ENCODE measurements at places on chromosomes 12 and 14.

- peaks cover 3% of the 10 kb centered on the region for H3K27me3 ChIP-seq
- no peak within 1 kb of the TSS for H3K27ac ChIP-seq
Observed at GRCh38 chr12:99984271-99985128, at the start of gene ANKS1B. Gene ANKS1B (minus strand): TSS chr12:99984936. CDS start chr12:99984237, 699 bp downstream.

- H3K27me3 ChIP-seq, result peaks cover 7% of the 10 kb centered on the region
- DNase-seq, result peak; percentile 11
- peaks cover 31% of the 10 kb centered on the region for H3K4me1 ChIP-seq
- peak overlapping the region; percentile 91 for H3K27ac ChIP-seq
Observed at GRCh38 chr14:32078023-32078857, 1.1 kb downstream of the ARHGAP5 start.

DNA sequence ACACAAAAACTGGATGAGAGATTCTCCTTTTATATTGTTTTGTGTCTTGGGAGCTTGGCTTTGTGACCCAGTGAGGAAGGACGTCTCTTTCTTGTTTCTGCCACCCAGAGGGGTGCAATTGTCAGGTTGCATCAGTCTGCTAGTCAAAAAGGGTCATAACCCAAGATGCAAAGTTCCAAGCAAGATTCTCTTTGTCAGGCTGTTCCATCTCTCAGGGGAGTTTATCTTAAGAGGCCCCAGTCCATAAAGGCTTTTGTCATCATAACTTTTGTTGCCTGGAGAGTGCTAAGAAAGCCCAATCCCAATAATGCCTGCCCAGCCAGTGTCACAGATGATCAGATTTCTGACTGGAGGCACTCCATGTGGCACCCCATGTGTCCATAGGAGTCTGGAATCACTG lies 444.9 kb downstream of the TRHDE start:
- peaks cover 4% of the 10 kb centered on the region for H3K27me3 ChIP-seq
- no peak overlapping the region for H3K4me3 ChIP-seq
- H3K4me1 ChIP-seq, result peaks cover 22% of the 10 kb centered on the region
- no peak overlapping the region for H3K27ac ChIP-seq
- no peak for DNase-seq

DNA sequence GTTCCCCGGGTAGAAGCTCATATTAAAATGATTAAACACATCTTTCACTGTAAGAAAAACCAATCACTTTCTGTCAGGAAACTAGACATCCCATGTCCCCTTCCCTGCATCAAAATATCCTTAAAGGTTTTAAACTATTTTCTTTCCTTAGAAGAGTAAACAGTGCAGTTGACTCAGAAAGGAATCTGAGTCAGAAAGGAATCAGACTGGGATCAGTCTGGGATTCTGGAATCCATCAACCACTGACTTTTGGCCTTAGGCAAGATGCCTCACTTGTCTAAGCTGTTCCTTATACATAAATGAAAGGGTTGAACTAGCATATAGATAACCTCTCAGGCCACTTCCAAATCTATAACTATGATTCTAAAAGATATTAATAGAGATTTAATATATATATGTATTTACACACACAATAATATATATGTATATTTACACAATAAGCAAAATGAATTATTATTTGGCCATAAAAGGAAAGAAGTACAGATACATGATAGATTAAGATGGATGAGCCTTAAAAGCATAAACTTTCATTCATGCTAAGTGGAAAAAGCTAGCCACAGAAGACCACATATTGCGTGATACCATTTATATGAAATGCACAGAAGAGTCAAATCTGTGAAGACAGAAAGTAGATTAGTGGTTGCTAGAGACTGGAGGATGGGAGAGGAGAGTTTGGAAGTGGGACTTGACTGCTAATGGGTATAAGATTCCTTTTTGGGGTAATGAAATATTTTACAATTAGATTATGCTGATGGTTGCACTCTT lies 114.4 kb downstream of the SLC38A1 start:
- H3K4me1 ChIP-seq, result peaks cover 21% of the 10 kb centered on the region
- DNase-seq, result no peak
- H3K4me3 ChIP-seq, result no peak overlapping the region
- no peaks in the 10 kb centered on the region for H3K27me3 ChIP-seq

DNA sequence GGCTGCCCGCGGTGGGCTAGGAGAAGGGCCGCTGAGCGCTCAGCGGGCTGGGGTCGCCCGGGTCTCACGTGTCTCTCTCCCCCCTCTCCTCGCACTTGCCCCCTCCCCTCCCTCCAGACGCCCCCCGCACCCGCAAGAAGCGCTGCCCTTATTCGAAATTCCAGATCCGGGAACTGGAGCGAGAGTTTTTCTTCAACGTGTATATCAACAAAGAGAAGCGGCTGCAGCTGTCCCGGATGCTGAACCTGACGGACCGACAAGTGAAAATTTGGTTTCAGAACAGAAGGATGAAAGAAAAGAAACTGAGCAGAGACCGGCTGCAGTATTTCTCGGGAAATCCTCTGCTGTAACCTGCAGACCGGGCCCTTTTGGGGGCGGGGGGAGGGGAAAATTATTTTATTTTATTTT lies 314 bp upstream of the HOTAIR start:
- no peak overlapping the region for H3K4me3 ChIP-seq
- DNase-seq, result no peak
- no peak overlapping the region for H3K27ac ChIP-seq
- peaks cover 42% of the 10 kb centered on the region for H3K27me3 ChIP-seq

DNA sequence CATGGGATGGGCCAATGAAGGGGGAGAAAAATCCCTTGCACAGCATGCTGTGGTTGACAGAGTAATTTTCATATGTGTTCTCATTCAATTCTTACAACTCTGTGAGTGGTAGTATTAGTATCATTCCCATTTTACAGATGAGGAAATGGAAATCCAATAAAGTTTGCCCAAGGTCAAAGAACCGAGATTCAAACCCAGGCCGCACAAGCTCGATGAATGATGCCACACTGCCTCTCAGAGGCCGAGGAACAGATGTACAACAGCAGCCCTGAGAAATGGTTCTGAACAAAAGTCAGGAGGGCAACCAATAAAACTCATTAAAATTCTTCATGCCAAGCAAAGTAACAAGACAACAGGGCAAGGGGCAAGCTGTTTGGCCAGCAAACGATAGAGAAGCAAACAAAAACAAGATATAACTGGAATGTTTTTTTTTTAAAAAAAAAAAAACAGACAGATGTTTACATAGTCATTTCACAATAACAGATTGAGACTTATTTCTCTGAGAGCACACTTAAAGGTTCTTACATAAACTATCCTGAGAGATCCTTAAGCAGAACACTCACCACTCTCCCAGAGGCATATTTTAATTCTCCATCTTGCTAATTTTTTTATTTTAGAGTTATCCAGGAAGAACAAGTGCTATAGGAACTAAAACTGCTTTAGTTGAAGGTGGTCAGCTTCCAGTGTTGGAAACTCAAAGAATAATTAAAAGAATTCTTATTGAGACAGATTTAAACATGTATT lies 85.8 kb downstream of the EXOC5 start:
- DNase-seq, result peak; percentile 40
- no peak overlapping the region for H3K4me3 ChIP-seq
- H3K4me1 ChIP-seq, result no peaks in the 10 kb centered on the region
- no peak overlapping the region for H3K27ac ChIP-seq
- H3K27me3 ChIP-seq, result no peaks in the 10 kb centered on the region

- no peak for DNase-seq
- no peaks in the 10 kb centered on the region for H3K4me1 ChIP-seq
- no peaks in the 10 kb centered on the region for H3K36me3 ChIP-seq
- H3K4me3 ChIP-seq, result no peak overlapping the region
Observed at GRCh38 chr12:131065801-131066200, 112.1 kb downstream of the ADGRD1 start.

- H3K27me3 ChIP-seq, result no peaks in the 10 kb centered on the region
- H3K27ac ChIP-seq, result no peak overlapping the region
- H3K4me3 ChIP-seq, result no peak overlapping the region
- DNase-seq, result no peak
- no peaks in the 10 kb centered on the region for H3K4me1 ChIP-seq
Observed at GRCh38 chr14:63322897-63323573, 4.3 kb upstream of the GPHB5 start.

- peak overlapping the region; percentile 88 for H3K27ac ChIP-seq
- H3K4me3 ChIP-seq, result no peak overlapping the region
- peaks cover 73% of the 10 kb centered on the region for H3K4me1 ChIP-seq
- no peaks in the 10 kb centered on the region for H3K27me3 ChIP-seq
- DNase-seq, result no peak
Observed at GRCh38 chr14:22513066-22513812, 75.8 kb downstream of the DAD1 start.

DNA sequence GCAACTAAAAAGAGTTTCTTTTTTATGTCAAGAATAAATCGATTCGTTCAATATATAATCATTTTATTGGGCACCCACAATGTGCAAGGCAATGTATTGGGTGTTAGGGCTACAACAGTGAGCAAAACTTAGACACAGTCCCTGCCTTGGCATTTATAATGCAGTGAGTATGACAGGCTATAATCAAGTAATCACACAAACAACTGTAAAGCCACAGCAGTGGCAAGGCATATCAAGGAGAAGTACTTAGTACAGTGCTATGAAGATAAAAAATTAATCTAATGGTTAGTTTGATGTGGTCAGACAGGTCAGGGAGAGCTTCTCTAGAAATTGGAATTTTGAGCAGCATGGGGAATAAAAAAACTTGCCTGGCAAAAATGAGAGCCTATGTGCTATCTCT lies 39.5 kb upstream of the OTOGL start:
- no peak overlapping the region for H3K27ac ChIP-seq
- H3K27me3 ChIP-seq, result no peaks in the 10 kb centered on the region
- H3K36me3 ChIP-seq, result no peaks in the 10 kb centered on the region
- no peak overlapping the region for H3K4me3 ChIP-seq
- peaks cover under 1% of the 10 kb centered on the region for H3K4me1 ChIP-seq

- no peaks in the 10 kb centered on the region for H3K4me1 ChIP-seq
- H3K4me3 ChIP-seq, result no peak overlapping the region
- peaks cover 2% of the 10 kb centered on the region for H3K27me3 ChIP-seq
- DNase-seq, result no peak
Observed at GRCh38 chr14:85616386-85616885, 86.5 kb downstream of the FLRT2 start.

DNA sequence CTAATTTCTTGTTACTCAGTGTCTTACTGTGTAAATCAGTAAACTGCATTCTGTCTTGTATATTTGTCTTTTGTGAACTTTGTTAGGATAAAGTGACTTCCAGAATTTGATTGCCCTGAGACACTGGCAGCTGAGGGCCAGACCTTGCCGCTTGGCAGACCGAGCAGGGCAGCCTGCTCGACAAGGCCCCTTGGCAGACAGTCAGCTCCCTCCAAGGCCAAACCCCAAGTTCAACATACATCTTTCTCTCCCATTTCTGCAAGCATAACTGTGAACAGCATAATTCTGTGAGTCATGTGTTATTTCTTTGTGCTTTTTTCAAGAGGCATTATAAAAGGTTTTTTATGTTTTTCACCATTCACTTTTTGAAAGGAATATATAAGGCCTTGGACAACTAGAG lies 39.2 kb upstream of the BMAL2 start:
- H3K27ac ChIP-seq, result no peak overlapping the region
- H3K4me1 ChIP-seq, result peaks cover 40% of the 10 kb centered on the region
- no peak overlapping the region for H3K4me3 ChIP-seq
- H3K36me3 ChIP-seq, result peaks cover 7% of the 10 kb centered on the region

- no peak overlapping the region for H3K27ac ChIP-seq
- DNase-seq, result no peak
- no peaks in the 10 kb centered on the region for H3K4me1 ChIP-seq
Observed at GRCh38 chr12:108211157-108211556, 82.1 kb downstream of the WSCD2 start.

GRCh38 chr12:63294327-63294632 lies 143.3 kb upstream of the AVPR1A start:
- peak overlapping the region; percentile 21 for H3K27ac ChIP-seq
- H3K36me3 ChIP-seq, result no peaks in the 10 kb centered on the region
- no peak overlapping the region for H3K4me3 ChIP-seq
- H3K27me3 ChIP-seq, result no peaks in the 10 kb centered on the region
- DNase-seq, result no peak

DNA sequence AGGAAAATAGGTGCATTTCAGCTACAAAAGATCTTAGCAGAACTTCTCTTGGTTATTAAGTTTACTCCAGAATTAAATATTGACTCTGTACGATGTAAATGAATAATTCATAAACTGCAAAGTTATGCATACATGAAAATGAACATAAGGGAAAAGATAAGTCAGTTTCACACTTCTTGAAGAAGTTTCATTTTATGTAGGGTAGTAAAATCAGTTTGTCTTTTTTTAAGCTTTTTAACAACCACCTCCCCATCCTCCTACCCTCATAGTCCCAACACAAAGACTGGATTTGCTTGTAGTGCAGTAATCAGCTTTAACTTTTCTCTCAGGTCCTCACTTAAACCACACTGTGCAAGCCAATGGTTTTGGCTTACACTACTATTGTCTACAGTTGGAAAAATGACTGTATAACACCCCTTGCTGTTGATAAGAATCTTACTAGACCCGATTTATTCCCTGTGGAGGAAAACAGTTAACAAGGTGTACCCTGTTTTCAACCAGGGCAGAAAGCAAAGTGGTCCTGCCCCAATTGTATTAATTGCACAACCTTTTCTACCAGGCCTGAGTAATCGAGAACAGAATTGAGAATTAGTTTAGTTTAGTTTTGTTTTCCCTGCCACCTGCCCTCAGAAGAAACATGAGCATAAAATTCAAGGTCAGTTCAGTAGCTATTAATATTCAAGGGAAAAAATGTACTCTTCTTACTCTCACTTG lies 44.1 kb downstream of the NIN start:
- no peak for DNase-seq
- H3K4me3 ChIP-seq, result peak overlapping the region; percentile 28
- H3K27me3 ChIP-seq, result no peaks in the 10 kb centered on the region
- H3K27ac ChIP-seq, result peak overlapping the region; percentile 97
- H3K36me3 ChIP-seq, result peaks cover 17% of the 10 kb centered on the region
- H3K4me1 ChIP-seq, result peaks cover 60% of the 10 kb centered on the region

DNA sequence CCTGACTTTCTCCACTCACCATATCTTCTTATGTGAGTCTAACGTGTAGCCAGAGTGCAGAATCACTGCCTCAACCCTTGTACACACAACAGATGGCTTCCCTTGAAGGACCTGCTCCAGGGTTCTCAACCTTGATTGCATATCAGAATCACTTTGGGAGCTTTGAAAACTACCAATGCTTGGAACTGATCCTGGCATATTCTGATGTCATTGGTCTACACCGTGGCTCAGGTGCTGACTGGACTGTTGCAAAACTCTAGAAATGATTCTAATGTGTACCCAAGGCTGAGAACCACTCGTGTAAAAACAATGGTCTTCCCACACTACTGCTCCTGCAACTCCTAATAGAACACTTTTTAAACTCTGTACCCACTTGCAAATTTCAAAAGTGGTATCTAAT lies 18.5 kb downstream of the TMEM132D start:
- no peak overlapping the region for H3K4me3 ChIP-seq
- no peaks in the 10 kb centered on the region for H3K4me1 ChIP-seq
- no peaks in the 10 kb centered on the region for H3K27me3 ChIP-seq
- H3K36me3 ChIP-seq, result no peaks in the 10 kb centered on the region

All from endothelial cell (in vitro differentiated cells).